ENCODE measurements at places on chromosomes 7 and 10. TPM values are rescaled to one million over a fixed set of nuclear protein-coding genes. Genes with fewer than 3 reads are reported as not detected.

- no peak for DNase-seq
Measured at GRCh38 chr7:108059526-108059925, 56.6 kb upstream of the LAMB1 start.

GRCh38 chr10:47166405-47166777 is 133.6 kb upstream of the GDF10 start:
- DNase-seq = no peak

- DNase-seq = no peak
Measured at GRCh38 chr7:40598915-40599314, 464.1 kb downstream of the SUGCT start.

- DNase-seq = no peak
Measured at GRCh38 chr7:128380483-128381106, 19.1 kb upstream of the PRRT4 start.

DNA sequence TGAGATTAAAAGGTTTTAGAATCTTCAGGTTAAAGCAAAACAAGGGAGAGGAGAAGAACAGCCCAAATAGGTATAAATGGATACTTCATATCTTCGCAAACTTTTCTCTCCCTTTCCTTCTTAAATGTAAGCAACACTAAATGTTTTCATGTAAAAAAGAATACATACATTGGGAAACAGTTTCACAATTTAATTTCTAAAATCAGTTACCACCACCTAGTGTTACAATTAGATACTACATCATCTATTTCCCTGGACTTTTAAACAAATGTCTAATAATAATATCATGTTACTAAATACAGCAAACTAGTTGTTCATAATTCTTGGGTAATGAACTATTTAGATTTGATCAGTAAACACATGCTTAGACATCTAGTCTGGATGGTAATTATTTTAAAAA is 35.8 kb downstream of the MINDY3 start:
- no peak for DNase-seq

DNA sequence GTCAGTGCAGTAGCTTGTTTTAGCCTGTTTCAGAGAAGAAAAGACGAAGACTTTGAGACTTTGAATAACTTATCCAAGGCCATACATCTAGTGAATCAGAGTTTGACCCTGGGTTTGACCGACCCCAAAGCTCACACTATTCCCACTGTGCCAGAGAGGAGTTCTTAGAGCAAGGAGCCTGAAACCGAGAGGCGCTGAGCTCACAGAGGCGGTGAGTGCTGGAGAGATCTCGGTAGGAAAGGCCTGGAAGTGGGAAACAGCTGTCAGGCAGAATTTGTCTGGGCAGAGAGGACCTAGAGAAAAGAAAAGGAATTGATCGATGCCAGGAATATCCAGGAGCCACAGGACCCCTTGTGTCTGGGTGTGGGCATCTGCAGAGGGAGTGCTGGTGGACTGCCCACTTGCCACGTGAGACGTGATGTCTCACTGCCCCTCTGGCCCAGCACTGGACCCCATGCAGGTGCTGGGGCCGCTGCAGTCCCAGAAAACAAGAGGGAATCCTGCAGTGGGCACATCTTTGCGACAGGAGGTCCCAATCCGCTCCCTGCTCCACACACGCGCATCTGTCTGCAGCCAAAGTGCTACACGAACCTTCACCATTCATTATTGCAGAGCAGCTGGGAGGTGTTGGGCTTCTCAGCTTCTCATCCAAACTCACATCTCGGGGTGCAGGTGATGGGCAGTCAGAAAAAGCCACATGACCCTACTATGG is 6.2 kb downstream of the CALML3 start:
- DNase-seq = no peak

DNA sequence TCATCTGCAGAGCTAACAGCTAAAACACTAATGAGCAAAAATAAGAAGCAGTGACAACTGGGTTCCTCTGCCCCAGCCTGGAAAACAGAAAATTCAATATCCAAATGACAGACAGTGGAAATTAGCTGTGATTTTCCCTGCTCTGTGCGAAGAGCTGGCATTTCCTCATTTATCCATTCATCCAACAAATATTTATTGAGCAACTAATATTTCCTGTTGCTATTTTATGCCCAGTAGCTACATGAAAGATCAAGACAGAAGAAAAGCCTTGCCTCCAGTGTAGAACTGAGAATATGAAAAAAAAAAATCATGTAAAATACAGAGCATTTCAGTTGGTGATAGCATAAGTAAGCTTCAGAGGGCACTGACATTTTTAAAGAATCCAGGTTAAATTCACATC is 140.9 kb downstream of the ABCA13 start:
- DNase-seq = no peak

DNA sequence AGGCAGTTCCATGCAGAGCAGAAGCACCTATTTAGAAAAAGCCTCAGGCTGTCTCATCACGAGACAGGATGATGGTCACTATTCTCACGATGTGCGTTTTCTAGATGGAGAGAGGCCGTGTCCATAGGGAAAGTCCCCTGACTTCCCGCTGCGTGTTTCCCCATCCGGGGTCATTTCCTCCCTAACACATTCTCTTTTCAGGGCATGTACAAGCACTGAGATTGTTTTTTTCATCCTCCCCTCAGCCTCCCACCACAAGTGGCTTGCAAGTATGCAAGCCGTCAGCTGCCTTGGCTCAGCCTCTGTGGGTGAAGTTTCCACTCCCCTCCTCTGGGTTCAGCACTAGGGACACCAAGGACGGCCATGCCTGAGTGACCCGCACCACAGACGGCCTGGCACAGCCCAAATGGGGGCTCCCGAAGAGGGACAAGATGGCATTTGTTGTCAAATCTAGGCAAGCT is 2.7 kb upstream of the CALML5 start:
- no peak for DNase-seq

Gene UROS
- total RNA-seq = 62.5 TPM

Gene MYO3A
- not detected for total RNA-seq

GRCh38 chr7:363626-364025 is 73.7 kb downstream of the FOXL3 start:
- no peak for DNase-seq

DNA sequence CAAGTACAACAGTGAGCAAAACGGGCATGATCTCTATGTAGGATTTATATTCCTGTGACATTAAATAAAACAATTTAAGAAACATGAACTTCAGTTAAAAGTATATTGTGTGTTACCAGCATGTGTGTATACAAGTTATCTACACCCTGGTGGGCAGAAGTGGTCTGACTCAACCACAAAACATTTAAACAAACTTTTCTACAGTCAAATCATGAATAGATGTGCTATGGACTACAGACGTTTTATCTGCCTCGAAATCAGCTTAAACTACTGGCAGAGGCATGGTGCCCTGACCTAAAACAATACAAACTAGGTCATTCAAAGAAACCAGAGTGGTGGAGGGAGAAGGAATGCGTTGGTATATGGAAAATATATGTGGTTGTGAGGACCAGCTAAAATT is 3.6 kb downstream of the ARL3 start:
- DNase-seq = no peak

- DNase-seq = no peak
Measured at GRCh38 chr7:101156866-101157589, 2.8 kb downstream of the AP1S1 start.

GRCh38 chr10:36711361-36711760 is 414.0 kb upstream of the ANKRD30A start:
- no peak for DNase-seq

Data from GM12878 (cell line).